ENCODE measurements at places on chromosomes 6 and 20.

DNA sequence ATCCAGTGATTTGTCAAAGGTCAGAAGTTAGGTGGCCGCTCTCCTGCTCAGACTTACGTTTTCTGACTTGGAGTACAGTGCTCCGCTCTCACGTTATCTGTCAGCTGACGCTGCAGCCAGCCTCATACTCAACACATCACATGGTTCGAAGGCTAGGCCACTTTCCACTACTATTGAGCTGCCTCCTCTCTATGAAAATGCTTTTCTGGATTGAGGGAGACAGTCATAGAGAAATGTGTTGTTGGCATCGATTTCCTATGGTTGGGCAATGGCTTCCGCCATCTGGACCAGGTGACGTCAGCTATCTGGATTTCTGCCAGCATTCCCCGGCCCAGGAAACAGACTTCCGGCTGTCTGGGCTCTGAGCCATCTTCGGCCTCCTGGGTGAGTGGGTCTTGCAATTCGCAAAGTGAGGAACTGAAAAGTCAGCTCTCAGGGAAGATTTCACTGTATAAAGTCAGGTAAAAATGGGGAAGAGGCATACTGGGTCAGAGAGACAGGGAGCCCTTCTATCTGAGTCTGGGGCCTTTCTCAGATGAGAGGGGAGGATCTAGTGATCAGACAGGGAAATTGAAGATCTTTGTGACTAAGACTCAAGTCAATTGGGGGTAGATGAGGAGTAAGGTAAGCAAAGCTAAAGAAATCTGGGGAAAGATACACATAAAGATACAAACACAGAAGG is 37.5 kb upstream of the IER3 start:
- no peak for DNase-seq

- DNase-seq, result peak; percentile 2
Measured at GRCh38 chr20:11204926-11205768, 531.3 kb upstream of the JAG1 start.

DNA sequence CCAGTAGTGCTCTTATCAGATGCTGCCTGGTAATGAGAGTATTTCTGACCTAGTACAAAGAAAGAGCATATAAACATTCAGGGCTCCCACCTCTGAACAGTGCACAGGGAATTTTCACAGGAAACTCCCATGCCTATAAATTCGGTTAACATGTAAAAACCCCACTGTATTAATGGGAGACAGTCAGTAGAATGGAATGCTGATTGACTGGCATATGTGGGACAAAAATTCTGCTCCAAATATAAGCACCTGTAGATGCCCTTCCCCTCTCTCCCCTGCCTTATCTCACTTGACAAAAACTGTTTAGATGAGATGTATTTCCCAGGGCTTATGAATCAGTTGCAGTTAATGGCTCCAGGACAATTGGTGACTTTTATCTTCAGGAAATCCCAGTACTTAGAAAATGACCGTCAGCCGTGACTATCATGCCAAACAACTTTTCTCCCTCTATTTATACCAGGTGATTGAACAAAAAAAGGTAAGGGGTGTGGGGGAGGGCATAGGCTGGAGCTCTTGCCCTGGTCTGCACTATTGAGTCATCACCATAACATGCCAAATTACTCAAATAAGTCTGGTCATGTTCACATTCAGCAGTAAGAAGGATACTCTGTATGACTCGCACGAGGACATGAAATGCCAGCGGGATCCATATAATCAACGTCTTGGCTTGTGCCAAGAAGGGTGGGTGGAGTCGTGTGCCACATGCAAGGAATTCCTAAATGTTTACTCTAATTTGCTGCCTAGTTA is 176.4 kb upstream of the BMP2 start:
- DNase-seq, result no peak

- no peak for DNase-seq
Measured at GRCh38 chr6:28167926-28168325, 26.2 kb downstream of the ZKSCAN8 start.

GRCh38 chr6:11729076-11729475 is 49.5 kb downstream of the ADTRP start:
- no peak for DNase-seq

DNA sequence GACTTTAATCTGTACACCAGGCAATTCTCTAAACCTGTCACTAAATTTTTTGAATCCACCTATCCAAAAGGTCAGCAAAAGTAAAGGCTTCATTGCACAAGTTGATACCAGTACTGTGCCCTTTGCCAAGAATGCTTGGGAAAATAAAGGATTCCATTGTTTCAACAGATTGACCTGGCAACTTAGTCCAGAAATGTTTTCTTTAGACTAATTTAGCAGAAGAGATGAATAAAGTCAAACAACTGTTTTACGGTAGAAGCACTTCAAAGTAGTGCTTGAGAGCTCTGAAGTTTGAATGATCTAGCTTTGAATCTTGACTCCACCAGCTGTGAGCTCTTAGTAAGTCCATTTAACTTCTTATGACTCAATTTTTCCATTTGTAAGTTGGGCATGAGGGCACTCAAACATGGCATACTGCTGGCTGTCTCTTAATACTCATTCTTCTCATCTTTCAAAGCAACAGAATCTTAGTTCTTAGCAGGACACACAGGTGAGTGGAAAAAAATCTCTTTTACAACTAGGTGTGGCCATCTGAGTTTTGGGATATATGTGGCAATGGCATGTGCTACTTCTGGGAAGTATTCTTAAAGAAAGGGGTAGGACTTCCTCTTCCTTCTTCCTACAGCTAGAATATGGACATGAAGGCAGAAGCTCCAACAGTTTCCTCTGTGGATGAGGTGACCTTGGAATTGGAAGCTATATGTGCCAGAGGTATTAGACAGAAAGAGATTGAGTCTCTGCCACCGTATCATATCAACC is 55.9 kb upstream of the LOC128125822 start:
- DNase-seq, result no peak

- DNase-seq, result no peak
Measured at GRCh38 chr6:15090145-15090579, 155.7 kb upstream of the JARID2 start.

- DNase-seq, result no peak
Measured at GRCh38 chr6:149217466-149217888, 100.0 kb upstream of the TAB2 start.

GRCh38 chr20:53903652-53903987 is 166.8 kb downstream of the BCAS1 start:
- no peak for DNase-seq

DNA sequence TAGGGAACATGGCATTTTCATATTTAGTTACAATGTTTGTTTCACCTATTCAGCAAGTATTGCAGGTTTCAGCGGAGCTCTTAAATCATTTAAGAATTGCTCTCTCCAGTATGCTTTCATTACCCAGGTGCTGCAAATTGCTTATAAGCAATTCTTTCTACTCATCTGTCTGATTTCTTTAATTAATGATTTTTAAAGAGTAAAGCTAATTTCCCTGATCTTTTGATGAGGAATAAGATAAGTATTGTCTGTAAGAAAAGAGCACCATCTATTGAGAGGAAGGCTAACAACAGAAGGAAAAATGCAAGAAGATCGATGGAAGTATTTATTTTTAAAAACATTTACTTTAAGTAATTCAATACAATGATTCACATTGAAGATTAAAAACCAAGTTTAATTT is 2.0 kb downstream of the OPRM1 start:
- no peak for DNase-seq

DNA sequence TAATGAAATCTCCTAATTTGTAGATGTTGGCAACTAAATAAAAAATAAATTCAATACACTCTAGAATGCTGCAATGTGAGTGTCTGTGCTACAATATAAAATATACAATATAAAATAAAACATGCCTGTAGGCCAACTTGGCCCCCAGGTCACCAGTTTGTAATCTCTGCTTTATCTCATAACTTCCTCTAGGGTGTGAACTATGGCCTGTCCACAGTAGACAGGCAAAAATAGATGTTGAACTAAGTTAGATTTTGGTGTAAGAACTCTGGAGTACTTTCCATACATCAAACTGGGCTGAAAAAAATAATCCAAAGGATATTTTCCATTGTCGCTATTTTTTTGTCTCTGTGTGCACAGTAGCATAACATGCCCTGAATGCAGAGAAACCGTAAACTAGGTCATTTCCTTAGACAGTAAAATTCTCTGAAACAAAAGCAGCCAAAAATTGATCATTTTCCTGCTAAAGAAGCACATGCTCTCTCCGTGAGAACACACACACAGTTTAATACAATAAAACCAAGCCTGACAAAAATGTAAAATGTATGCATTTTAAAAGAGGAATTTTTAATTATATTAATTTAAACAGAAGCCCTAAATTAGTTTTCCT is 98.5 kb upstream of the ZFP64 start:
- DNase-seq, result no peak

GRCh38 chr20:16061351-16061750 is 511.9 kb downstream of the KIF16B start:
- DNase-seq, result no peak

GRCh38 chr20:55095745-55096400 is 620.5 kb downstream of the DOK5 start:
- no peak for DNase-seq

- DNase-seq, result no peak
Measured at GRCh38 chr6:33581186-33581585, 1.1 kb upstream of the BAK1 start.

- DNase-seq, result no peak
Measured at GRCh38 chr6:169112483-169113320, 140.9 kb downstream of the THBS2 start.

DNA sequence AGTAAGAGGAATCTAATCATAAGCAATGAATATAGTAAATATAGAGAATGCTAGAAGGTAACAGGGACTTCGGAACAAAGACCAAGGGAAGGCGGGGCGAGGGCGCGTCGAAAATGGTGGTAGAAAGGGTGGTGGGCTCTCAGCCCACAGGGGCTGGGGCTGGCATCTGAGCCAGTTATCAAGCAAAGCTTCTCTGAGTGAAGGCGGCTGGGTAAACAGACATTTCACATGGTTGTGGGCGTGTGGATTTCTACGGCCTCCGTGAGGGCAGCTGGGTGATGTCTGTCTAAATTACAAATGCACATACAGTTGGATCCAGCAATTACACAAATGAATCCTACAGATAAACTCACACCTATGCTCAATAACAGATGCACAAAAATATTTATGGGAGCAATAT is 56.6 kb downstream of the TOX2 start:
- DNase-seq, result no peak

GRCh38 chr20:45972500-45973183 is 639 bp upstream of the ZNF335 start:
- no peak for DNase-seq

GRCh38 chr6:108694816-108695215 is 134.1 kb downstream of the FOXO3 start:
- no peak for DNase-seq

GRCh38 chr20:45974896-45975565 is 3.0 kb upstream of the ZNF335 start:
- no peak for DNase-seq

- no peak for DNase-seq
Measured at GRCh38 chr6:77678048-77678447, 25.2 kb downstream of the MEI4 start.

- DNase-seq, result no peak
Measured at GRCh38 chr6:142796571-142796970, 148.4 kb downstream of the HIVEP2 start.

DNA sequence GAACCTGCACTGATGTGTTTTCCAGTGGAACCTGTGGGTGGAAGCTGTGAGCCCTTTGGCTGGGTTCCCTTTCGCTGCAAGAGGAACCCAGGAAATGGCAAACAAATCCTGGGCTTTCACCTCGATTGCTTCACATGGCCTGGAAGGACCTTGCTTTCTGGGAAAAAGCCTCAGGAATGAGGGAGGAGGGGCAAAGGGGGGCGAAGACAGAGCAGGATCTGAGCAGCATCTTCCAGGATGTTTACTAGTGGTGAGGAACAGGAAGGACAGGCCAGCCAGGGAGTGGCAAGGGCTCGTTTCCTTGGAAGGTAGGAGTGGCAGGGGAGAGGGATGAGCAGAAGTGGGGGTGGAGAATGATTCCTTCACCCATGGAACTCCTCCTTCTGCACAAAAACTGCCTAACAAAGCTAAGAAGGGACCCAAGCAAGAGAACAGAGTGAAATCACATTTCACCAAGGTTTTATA is 5.9 kb downstream of the SLC2A10 start:
- DNase-seq, result no peak

- DNase-seq, result no peak
Measured at GRCh38 chr20:54622333-54623295, 147.2 kb downstream of the DOK5 start.

DNA sequence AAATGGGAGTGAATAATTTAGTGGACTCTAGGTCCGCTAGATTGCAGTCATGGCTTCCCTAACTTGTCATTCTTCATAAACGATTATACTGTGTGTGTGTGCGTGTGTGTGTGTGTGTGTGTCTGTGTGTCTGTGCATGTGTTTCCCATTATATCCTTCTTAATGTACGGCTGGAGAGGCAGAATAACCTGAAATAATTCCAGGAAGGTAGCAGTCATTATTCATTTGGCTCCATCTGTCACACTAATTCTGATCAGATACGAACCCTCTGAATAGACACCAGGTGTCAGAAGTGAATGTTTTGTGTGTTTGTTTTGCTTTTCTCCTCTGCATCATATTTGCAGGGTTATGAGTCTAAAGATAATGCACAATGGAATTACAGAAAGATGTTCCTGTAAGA is 372.9 kb downstream of the DOK5 start:
- no peak for DNase-seq

GRCh38 chr20:23889775-23890187 is 10.2 kb upstream of the CST5 start:
- DNase-seq, result peak; percentile 50

- DNase-seq, result no peak
Measured at GRCh38 chr6:162200945-162201690, 526.4 kb downstream of the PRKN start.

GRCh38 chr20:39206899-39207564 is 244.9 kb downstream of the DHX35 start:
- DNase-seq, result no peak

- DNase-seq, result no peak
Measured at GRCh38 chr6:108078191-108078590, 3.6 kb upstream of the OSTM1 start.

DNA sequence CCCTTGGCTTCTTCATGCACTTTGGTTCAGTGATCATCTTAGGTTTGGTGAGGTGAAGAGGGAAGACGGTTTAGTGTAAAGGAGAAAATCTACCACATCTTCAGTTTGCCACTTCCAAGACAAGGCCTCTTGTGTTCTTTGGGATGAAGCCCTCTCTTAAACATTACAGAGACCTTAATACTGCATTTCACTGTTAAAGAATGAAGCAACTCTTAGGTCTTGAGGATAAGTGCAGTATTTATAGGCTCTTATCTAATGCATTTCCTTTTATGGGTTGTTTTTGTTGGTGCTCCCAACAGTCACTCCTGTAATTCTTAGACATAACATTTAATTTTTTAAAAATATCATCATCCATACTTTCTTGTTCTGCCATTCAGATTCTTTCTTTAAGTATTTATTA is 139.9 kb upstream of the LAMP5 start:
- no peak for DNase-seq

GRCh38 chr6:11480541-11480940 is 57.0 kb upstream of the TMEM170B start:
- DNase-seq, result no peak

DNA sequence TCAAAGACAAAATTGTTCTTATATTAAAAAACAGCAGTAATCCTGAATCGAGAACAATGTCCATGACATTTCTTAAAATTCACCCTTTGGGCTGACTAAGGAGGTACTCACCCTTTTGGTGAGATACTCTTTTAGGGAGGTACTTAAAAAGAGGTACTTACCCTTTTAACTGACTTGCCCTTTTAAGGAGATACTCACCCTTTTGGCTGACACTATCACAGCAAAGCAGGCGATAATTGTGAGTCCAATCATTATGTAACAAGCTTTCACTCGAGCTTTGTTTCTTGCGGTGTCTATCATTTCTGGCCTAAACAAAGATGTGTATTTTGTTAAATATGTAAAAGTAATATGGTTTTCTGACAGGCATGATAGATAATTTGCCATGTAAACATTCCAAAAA is 3.7 kb downstream of the FAM162B start:
- no peak for DNase-seq

GRCh38 chr20:10984913-10985312 is 311.1 kb upstream of the JAG1 start:
- DNase-seq, result no peak

Measured in stimulated activated CD4-positive, alpha-beta T cell treated with anti-CD3 and anti-CD28 coated beads, TNF-alpha, amount 100 ng/mL, for 24 hours (primary cell).